ENCODE measurements at places on chromosomes 12 and 14.
A peak's percentile ranks its signal among the peaks of the same experiment; 100 is the strongest.

GRCh38 chr12:84919271-84919670 lies 6.7 kb upstream of the SLC6A15 start:
- DNase-seq = no peak

DNA sequence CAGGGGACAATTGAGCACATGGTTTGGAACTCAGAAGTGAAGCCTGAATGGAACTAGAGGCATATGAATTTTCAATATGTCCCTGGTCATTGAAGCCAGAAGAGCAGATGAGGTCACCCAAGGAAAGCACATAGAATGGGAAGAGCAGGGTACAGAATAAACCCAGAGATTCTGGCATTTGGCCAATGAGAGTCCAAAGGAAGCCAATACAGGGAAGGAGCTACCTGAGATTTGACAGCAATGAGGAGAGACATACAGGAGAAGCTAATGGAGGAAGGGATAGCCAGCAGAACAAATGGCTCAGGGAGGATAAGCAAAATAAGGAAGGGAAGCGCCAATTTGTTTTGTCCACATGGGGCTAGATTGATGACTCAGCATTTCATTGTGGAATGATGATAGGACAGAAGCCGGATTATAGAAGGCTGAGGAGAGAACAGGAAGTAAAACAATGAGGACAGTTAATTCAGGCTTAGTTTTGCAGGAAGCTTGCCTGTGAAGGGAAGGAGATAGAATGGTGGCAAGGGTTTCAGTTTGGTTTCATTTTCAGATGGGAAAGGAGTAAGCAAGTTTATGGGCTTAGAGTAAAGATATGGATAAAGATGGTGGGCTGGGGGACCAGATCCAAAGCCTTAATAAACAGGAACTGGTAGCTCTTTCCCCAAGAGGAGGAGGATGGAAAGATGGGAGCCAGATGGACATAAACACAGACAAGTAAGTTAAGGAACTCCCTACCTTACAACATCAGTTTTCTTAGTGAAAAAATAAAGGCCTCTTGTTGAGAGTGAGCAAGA lies 3.2 kb upstream of the SPTSSA start:
- peak; percentile 20 for DNase-seq

DNA sequence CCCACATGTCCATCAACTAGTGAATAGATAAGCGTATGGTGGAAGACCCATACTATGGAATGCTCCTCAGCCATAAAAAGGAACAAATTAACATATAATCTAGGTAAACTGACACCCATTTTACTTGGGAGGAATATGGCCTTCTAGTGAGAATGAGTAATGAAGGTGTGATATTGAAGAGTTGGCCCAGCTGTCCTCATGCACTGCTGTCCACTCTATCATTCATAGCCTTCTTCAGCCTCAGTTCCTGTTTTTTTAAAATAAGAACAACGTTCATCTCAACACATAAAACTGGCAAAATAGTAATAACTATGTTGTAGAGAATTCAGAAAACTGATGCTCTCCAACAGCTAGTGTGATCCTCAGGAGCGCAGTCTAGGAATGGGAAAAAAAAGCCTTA lies 26.5 kb upstream of the OXA1L start:
- no peak for DNase-seq

GRCh38 chr12:22625762-22626294 lies 857 bp downstream of the ETNK1 start:
- peak; percentile 61 for DNase-seq

GRCh38 chr14:57205938-57206337 lies 62.8 kb downstream of the EXOC5 start:
- DNase-seq = no peak

DNA sequence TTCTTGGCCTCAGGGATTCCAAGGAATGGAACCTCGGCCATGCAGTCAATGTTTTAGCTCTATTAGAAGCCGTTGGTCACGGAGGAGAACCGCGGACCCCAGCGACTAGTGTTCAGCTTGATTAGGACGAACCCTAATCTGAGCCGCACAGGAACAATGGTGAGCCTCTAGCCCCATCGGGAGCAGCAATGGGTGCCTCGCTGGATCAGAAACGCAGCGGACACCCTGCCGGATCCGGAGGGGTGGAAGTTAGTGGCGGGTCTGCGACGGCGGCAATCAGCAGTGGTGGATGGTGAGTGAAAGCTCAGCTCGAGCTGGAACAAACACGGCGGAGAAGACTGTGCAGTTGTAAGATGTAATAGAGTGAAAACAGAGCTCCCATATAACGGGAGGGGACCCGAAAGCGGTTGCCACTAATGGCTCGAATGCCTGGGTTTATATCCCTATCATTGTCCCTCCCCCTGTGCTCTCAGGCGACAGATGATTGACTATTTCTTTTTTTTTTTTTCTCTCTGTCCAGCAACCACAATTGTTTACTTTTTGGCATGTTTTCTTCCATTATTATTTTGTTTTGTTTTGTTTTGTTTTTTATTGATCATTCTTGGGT lies 127.7 kb downstream of the ZNF664 start:
- DNase-seq = no peak

GRCh38 chr12:106342397-106343213 lies 14.9 kb upstream of the POLR3B start:
- DNase-seq = no peak

GRCh38 chr12:4435537-4435936 lies 10.1 kb downstream of the FGF6 start:
- DNase-seq = no peak

DNA sequence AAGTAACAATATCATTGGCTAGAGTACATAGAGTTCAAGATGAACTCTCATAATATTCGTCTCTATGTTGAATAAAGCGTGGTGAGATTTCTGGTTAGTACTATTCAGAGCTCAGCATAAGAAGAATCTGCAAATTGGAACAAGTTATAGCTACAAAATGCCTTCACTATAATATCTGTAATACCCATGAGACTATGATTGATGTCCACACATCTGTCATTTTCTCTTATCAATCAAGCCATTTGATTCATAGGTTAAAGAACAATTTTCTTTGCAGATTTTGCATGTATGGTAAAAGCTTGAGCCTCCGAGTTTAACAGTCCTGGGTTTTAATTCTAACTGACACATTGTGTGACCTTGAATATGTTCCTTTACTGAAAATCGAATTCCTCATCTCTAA lies 1.4 kb downstream of the SOCS4 start:
- DNase-seq = no peak

DNA sequence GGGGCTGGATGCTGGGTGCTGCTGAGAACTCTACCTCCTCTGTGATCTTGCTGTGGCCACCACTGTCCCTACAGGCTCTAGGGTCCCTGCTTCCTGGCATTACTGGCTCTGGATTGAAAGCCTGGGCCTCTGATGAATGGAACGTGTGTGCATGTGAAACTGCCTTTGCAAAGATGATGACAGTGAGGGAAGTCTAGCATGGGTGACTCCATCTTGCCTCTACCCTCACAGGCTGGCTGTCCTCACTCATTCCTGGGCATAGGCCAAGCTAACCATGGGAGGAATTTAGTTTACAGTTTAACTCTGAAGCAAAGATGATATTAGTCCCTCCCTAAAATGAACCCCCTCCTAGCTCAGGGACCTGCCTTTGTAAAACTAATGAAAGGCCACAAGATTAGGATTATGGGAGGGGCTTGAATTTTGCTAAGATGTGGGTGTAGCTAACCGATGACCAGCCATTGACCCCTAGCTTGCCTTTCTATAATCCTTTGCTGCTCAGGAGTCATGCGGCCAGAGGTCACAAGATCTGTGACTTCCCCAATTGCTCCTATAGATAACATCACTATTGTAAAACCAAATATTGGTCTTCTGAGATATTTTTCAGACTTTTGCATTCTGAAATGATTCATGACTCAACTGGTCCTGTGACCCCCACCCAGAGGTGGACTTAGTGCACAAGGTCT lies 2.2 kb upstream of the C1S start:
- no peak for DNase-seq

DNA sequence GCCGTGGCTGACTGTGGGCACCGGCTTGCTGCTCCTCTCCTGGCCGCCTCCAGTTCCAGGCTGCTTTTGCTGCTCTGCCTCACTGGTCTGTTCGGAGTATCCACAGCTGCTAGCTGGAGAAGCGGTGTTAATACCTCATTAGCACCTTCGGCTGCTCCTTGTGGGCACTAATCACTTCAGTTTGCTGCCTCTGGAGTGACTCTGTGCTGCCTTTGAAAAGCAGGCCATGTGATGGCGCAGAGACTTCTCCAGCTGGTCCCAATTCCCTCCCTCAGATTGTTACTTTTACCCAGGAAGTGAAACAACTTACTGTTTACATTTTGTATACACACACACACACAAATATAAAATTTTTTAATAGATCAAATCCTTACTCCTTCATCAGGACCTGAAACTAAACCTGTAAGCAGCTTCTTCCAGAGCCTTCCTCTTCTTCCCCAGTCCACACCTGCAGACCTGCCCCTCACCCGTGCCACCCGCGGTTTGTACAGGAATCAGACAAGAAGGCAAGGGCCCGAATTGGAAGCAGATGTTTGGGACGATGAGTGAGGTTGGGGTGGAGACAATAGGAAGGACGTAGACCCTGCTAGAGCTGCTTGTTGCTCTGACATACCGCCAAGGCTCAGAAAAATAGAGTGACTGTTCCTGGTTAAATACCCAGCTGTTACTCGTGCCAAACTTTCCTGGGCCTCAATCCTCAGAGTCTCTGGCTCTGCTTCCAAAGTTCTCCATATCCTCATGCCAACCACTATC lies 41.5 kb upstream of the LTBP2 start:
- DNase-seq = no peak

DNA sequence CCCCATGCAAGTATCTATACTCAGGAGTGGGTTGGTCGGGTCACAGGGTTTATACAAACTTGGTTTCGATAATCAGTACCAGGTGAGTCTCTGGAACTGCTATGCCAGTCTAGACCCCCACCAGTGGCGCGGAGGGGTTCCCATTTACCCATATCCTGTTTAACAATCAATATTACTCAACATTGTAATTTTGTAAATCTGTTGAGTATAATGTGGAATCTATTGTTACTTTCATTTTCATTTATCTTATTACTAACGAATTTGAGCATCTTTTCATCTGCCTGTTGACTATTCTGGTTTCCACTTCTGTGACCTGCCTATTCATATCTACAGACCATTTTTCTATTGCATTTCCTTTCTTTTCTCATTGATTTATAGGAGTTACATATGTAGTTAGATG lies 275.2 kb upstream of the CRY1 start:
- no peak for DNase-seq

DNA sequence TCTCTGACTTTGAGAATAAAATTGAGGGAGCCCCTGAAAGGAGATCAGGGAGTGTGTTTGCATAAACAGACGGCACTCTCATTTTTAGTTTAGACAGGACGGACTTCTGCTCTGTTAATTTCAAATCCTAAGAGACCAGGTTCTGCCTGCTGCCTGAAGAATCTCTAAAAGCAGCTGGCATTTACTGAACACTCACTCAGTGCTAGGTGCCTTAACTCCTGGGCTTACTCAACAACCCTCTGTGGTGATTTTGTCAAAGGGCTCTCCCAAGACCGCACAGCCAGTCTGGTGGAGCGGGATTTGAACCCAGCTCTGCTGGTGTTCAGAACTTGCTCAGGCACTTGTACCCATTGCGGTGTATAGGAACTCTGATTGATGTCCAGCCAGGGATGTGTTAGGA lies 2.2 kb downstream of the ORAI1 start:
- DNase-seq = no peak

GRCh38 chr14:73752297-73752992 lies 38.3 kb upstream of the PNMA1 start:
- peak; percentile 55 for DNase-seq

GRCh38 chr14:95253039-95253630 lies 66.6 kb downstream of the CLMN start:
- DNase-seq = no peak

- DNase-seq = no peak
Measured at GRCh38 chr14:94342334-94342934, 19.3 kb upstream of the SERPINA6 start.

- no peak for DNase-seq
Measured at GRCh38 chr14:64683264-64683663, 21.0 kb upstream of the PLEKHG3 start.

GRCh38 chr14:101040538-101041442 lies 137.3 kb upstream of the RTL1 start:
- DNase-seq = no peak

- no peak for DNase-seq
Measured at GRCh38 chr14:73713206-73713802, 880 bp downstream of the PNMA1 start.

DNA sequence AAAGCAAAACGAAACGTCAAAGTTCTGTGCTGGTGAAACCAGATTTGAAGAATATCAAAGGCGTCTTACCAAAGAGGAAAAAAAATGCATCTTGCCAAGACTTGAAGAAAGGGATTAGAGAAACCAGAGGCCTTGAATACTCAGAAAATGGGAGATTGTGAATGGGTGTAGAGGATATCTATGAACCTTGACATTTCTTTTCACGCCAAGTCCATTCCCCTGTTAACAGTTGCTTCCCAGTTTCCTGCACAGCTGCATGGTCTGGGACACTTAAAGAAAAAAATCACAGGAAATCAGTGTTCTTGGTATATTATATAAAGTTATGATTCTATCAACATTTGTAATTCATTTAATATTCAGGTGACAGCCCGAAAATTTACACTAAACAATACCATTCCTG lies 1.4 kb upstream of the GTF2A1 start:
- no peak for DNase-seq

GRCh38 chr12:95634622-95635621 lies 83.6 kb upstream of the USP44 start:
- no peak for DNase-seq

- DNase-seq = no peak
Measured at GRCh38 chr14:59086241-59086882, 102.1 kb upstream of the DAAM1 start.

DNA sequence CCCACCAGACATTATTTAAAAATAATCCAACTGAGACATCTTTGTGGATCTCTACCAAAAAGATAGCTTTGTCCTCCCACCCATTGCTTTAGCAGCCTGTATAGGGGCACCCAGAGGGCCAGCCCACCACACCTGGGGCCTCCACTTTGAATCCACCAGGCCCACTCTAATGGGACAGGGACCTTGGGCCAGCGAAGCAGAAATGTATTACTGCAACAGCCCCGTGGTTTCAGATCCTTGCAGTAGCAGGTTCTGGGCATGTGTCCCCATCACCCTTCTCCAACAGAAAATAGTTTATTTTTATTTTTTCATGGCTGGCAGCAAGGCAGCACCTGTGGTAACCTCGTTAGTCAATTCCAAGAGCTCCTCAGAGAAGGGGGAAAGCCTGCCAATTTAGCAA lies 218.4 kb downstream of the ZFP36L1 start:
- no peak for DNase-seq

- no peak for DNase-seq
Measured at GRCh38 chr12:96177013-96177412, 17.2 kb upstream of the ELK3 start.

DNA sequence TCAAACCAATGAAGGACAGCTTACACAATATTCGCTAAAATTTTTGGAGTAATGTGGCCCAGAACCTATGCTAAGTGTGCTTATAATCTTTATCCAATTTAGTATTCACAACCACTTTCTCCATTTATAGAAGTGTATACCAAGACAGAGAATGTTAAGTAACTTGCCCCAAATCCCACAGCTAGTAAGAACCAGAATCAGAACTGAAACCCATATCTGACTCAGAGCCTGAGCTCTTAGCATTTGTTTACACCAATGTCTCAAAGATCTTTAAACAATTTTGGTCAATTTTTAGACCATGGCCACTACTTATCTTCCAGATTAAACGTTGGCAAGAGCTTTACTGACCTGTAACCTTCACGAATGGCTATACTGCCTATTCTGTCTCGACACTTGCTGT lies 53.0 kb downstream of the PAPLN start:
- no peak for DNase-seq

GRCh38 chr12:4987076-4988046 lies 56.3 kb upstream of the KCNA5 start:
- DNase-seq = no peak
